ENCODE measurements at places on chromosomes 12 and 14.

GRCh38 chr12:55847033-55847432 is 4.3 kb upstream of the MMP19 start:
- DNase-seq = no peak

GRCh38 chr12:107903341-107904061 is 129.0 kb downstream of the ASCL4 start:
- DNase-seq = peak; percentile 11

DNA sequence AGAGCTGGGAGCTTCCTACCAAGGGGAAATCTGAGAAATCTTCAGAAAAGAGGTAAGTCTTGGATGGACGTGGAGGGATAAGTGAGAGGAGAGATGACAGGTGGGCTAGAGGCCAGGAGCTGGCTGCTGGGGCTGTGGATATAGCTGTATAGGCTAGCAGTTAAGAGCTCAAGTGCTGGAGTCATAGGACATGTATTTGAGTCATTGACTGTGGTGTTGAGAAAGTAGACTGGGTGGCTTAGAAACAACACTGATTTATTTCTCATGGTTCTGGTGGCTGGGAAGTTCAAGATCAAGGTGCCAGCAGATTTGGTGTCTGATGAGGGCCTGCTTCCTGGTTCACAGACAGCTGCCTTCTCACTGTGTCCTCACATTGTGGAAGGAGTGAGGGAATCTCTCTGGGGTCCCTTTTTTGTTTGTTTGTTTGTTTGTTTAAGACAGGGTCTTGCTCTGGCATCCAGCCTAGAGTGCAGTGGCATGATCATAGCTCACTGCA is 151.1 kb upstream of the FUT8 start:
- DNase-seq = no peak

DNA sequence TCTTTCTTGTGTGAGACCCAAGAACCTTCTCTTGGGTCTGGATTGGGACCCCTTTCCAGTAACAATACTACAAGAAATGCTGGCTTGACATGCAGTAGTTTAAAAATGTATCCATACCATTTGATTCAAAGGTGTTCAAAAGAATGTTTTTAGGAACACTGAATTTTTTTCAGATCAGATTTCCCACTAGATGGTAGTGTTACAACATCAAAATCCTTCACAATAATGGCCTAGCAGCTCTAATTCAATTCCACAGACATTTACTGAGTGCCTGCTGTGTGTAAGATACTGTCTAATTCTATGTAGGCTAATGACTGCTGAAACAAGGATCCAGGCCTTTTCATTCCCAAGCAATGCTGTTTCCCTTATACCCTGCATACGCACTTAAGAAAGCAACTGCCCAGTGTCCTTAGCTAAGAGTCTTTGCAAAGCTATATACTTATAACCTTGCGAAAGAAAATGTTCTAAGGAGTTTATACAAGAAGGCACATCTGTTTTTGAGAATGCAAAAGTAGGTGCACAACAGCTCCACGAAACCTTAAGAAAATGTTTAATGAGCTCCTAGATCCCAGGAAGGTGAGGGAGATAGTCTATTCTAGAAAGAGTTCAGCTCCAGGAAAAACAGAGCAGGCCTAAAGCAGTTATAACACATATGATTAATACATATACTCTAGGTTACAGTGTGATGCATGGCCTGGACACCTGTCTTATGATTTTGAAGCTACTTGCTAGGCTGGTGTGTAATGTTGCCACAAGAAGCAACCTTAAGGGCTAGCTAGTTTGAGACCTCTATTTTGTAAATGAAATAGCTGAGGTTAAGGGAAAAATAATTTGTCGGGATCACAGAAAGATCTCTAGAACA is 50.9 kb upstream of the PKP2 start:
- no peak for DNase-seq

GRCh38 chr14:102930753-102931579 is 8.5 kb downstream of the AMN start:
- DNase-seq = no peak

- no peak for DNase-seq
Observed at GRCh38 chr14:57732463-57733285, 133.2 kb downstream of the SLC35F4 start.
